ENCODE measurements at places on chromosomes 4 and X.
A peak's percentile ranks its signal among the peaks of the same experiment; 100 is the strongest.

DNA sequence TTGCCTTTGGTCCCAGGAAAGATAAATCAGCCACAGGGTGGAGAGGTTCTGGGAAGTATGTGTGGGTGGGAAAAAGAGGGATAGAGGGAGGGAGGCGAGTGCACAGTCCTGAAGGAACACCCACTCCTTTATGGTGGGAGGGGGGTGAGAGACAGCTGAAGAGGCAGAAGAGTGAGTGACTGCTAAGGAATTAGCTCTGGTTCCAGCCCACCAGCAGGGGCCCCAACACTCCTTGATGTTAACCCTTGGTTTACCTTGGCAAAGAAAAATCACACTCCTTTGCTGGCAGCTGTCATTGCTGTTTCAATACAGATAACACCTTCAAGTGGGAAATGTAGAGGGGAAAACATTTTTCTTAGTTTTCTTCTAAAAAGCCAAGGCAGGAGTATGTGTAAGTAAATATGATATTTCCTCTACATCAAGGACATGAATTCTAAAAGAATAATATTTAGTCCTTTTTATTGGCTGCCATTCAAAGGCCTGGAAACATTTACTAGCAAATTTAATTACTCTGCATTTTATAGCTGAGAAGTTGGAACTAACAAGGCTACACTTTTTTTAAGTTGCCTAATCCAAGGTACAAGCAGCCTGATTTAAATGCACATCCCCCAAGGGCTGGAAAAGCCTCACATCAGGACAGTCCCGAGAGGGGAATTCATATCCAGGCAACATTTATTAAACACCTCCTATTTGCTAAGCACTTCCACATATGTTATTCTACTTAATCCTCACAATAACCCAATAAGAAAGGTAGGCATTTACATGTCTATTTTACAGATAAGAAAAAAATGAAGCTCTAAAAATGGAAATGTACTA lies 81.7 kb downstream of the HS6ST2 start:
- peak; percentile 15 for DNase-seq

DNA sequence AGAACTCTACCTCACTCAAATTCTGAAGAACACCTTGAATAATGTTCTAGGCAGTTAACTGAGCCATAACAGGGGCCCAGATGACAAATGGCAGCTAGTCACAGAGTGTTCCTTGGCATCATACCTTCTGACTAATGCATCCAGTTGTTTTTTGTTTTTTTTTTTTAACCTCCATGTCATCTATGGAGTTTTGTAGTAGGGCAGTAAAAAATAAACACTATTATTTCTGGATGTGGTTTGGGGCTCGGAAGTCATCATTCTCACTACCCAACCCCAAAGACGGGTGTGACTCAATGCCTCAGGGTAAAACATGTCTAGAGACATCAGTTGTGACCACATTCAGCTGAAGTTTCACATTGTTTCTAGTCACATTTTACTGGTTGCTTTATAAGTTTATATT lies 31.2 kb upstream of the MCF2 start:
- no peak for DNase-seq

GRCh38 chr4:95531141-95531540 lies 17.6 kb downstream of the UNC5C start:
- DNase-seq, result no peak

DNA sequence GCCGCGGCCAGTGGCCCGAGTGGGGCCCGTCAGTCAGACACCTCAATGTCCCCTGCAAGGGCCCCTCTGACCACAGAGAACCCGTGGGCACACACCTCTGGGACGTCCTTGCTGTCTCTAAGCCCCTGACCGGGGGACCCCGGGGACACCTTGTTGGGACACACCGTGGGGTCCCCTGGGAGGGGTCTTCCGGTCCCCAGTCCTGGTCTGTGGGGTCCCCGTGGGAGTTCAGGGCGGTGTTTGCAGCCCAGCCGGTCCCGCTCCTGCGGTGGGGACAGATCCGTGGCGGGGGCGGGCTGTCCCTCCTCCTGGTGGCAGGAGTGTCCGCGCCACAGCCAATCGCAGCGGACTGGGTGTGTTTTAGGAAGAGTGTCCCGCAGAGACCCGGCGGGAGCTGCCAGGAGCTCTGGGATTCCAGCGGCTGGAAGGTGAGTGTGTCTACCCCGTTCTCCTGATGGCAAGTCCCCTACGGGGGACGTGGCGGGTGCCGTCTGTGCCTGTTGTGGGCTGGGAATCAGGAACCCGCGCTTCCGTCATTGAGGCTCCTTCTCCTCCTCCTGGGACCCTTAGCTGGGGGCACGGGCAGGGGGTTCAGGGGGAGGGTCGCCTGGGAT lies 5.1 kb upstream of the PLCXD1 start:
- DNase-seq, result peak; percentile 50

GRCh38 chr4:65668201-65669089 lies 1.8 kb downstream of the EPHA5 start:
- DNase-seq, result peak; percentile 82

GRCh38 chr4:184645904-184646610 lies 3.2 kb downstream of the CASP3 start:
- no peak for DNase-seq

DNA sequence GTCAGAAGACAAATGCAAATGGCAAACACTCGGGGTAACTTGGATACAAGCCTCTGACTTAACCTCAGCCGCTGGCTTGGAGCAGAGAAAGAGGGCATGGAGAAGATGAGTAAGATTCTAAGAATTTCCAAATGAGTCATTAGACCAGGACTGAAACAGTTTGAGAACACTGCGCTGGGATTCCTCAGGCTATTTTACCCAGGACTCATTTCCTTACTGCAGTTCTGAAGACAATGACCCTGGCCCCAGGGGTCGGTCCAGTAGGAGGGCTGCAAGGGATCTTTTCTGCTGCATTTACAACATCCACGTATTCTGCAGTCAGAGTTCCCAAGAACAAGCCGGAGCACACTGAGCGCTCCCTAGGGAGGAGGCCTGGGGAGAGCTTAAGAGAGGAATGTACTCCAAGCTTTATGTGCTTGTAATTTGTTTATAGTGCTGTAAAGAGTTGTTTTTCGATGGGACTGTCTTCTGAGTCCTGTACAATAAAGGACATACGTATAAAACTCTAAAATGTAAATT lies 27.3 kb upstream of the SORBS2 start:
- peak; percentile 83 for DNase-seq

GRCh38 chrX:46381630-46382029 lies 163.6 kb downstream of the ZNF674 start:
- DNase-seq, result peak; percentile 10

DNA sequence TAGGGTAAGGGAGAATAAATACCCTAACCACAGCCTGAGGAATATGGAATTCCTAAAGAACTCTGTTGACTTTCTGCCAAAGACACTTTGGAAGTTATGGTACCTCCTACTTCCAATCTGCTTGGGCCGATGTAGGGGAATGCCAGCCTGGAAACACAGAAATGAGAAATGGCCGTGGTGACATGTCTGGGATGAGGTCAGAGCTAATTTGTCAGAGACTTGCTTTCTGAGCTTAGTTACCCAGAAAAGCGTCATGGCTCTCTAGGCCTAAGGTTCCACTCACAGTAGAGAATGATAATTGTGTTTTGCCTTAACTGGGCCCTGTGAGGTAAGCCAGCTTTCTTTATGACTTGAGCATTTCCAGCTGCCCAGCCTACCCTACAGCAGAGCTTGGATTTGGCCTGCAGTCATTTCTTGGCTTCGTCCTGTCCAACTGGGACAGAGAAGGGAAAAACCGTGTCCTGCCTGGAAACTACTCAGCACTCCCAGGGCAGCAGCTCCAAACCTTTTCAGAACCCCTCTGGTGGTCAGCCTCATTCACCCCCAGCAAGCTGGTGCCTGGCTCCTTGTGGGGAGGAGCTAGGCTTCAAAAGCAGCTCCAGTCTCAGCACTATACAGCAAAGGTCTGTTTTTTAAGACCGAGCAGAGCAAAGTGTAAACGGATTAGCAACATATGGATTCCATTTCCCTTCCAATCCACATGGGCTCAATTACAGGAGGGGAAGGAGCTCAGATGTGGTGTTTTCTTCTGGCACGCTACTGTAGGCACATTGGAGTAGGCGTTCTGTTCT lies 92.3 kb downstream of the RLIM start:
- DNase-seq, result peak; percentile 48

DNA sequence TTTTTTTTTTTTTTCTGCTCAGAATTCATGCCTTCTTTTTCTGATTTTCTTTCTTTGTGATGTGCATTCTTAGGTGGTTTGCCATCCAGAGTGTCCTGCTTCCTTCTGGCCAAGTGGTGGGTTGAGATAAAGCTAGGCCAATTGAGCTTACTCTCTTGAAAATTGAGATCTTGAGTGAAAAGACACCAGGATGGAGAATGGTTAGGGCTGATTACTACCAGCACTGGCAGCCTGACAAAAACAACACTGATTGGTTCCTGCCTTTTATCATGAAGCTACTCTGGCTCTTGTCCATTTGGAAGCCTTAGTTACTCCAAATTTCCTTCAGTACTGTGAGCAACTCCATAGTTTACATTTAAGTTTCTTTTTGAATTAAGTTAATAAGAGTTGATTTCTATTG lies 404.0 kb downstream of the PPARGC1A start:
- no peak for DNase-seq

GRCh38 chr4:152278505-152279233 lies 257.2 kb downstream of the FBXW7 start:
- DNase-seq, result no peak

DNA sequence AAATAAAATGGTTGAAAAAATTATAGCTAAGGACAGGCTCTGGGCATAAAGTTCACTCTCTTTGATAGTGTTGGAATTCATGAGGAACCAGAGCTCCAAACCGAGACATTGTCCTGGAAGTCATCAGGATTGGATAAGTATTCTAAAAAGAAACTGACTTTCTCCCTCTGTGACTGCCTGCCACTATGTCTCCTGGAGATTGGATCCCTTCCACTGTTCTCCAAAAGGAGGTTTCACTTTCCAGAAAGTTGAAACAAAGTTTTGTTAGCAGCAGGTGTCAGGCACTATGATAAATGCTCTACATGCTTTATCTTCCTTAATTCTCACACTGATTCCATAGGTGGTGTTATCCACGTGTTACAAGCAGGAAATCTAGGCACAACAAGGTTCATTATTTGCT lies 16.8 kb downstream of the BANK1 start:
- DNase-seq, result no peak

GRCh38 chrX:97429101-97429500 lies 545.4 kb downstream of the RPA4 start:
- DNase-seq, result no peak

- no peak for DNase-seq
These were observed 955.5 kb upstream of the PRKX start for GRCh38 chrX:4668802-4669536.

DNA sequence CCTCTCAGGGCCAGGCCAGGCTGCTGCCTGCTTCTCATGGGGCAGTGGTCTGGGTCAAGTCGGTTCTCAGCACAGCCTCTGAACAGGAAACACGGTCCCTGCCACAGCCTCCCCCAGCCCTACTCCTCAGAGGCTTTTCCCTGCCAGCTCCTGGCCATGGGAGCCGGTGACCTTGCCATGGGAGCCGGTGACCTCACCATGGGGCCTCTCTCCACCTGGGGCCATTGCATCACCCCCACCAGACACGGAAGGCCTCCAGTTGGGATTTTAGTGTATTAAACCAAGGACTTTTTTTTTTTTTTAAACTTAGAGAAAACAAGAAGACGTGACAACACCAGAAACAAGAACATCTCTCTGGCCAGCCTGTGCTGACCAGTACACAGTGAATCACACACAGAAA lies 25.6 kb downstream of the ETDB start:
- no peak for DNase-seq

DNA sequence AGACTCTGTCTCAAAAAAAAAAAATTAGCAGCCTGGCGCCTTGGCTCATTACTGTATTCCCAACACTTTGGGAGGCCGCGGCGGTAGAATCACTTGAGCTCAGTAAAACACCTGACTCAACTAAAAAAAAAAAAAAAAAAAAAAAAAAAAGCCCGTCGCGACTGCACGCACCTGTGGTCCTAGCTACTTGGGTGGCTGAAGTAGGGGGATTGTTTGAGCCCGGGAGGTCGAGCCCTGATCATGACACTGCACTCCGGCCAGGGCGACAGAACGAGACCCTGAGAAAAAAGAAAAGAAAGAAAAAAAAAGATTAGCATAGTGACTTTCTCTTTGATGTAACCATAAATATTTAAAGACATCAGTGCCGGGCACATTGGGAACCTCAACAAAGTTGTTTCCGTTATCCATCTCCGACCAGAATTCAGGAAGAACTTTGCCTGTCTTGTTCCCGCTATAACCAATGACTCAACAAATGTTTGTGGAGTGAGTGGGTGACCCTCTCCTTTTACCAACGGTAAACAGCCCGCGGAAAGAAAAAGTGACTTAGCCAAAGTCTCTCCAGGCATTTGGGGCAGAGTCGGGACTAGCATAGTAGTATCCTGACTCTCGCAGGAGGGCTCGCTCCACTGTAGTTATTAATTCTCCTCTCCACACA lies 553 bp upstream of the MED28 start:
- DNase-seq, result no peak

DNA sequence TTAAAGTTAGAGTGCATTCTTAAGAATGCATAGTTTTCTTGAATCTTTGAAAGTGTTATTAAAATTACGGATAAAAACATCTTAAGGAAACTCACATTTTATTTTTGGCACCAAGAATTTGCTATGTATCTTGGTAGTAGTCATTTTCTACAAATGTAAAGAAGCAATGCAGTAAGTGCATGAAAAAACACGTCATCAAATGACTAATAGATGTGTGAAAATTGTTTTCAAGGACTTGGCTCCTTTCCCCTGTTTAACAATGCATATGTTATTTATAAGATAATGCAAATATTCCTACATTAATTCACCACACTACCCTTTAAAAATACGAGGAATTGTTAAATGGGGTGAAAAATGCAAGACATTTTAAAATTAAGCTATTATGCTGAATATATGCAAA lies 461.2 kb upstream of the PCDH7 start:
- no peak for DNase-seq

GRCh38 chr4:152220201-152220666 lies 315.7 kb downstream of the FBXW7 start:
- no peak for DNase-seq

DNA sequence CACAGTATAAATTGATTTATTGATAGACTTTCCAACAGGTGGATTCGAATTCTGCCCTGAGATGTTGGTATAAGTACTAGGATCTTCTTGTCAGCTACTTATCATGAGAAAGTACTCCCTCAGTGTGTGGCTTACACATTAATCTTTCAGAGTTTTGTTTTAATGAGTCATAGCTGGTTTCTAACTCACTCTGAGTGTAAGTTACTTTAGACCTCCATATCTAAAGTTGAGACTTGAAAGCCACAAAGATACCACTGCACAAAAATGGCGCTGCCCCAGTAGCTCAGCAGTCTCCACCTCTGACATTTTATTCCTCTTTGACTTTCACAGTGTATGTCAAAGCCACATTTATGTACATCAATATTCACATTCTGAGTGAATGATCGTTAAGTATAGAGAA lies 318.5 kb downstream of the ARAP2 start:
- no peak for DNase-seq

DNA sequence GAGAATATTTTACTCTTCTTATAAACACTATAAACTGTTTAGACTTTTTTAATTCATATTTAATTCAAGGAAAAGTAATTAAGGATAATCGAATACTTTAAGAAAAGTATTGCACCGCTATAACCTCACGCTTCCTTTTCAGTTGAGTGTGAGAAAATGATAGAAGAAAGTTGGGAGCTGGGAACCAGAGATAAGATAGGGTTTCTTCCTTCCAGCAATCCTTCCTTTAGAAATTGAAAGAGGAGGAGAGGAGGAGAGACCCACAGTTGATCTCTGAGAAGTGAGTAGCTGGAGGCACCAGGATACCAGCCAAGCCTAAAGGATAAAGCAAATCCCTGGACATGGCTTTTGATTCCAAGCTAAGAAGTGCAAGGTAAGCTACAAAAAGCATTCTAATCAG lies 242.3 kb upstream of the NOCT start:
- no peak for DNase-seq

GRCh38 chr4:123455360-123455759 lies 58.8 kb downstream of the SPRY1 start:
- DNase-seq, result no peak

GRCh38 chr4:158622251-158622650 lies 49.4 kb downstream of the C4orf46 start:
- no peak for DNase-seq

All from eye (tissue), 1 donor.